HTR-8/SVneo (cell line): ENCODE measurements at places on chromosomes 3 and 15.

- no peak for DNase-seq
Measured at GRCh38 chr3:58539626-58540025, 2.6 kb upstream of the ACOX2 start.

GRCh38 chr3:25604107-25604805, 60.5 kb downstream of the TOP2B start:
- peak; percentile 46 for DNase-seq

DNA sequence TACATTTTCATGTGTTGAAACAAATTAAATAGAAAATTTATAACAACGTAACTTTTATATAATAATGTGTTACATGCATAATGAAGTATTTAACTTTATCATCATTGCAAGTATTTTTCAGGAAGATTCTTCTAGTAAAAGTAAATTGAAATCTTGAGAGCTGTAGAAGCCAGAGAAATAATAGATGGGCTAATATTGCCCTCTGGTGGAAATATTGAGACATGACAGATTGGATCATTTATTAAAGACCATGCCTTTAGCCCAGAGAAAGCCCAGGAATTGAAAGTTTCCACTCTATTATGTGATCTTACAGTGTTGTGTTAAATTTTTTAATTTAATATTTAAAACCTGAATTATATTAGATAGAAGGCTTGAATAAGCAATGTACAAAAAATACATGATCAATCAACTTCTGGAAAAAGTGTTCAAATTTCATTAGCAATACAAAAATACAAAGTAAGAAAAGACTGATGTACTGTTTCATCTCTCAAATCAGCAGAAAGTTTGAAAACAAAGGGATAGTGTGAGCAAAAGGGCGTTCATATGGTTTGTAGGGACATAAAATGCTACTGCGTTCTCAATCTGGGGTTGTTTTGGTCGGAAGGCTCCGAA, 52.7 kb upstream of the SPTSSB start:
- DNase-seq: peak; percentile 48

DNA sequence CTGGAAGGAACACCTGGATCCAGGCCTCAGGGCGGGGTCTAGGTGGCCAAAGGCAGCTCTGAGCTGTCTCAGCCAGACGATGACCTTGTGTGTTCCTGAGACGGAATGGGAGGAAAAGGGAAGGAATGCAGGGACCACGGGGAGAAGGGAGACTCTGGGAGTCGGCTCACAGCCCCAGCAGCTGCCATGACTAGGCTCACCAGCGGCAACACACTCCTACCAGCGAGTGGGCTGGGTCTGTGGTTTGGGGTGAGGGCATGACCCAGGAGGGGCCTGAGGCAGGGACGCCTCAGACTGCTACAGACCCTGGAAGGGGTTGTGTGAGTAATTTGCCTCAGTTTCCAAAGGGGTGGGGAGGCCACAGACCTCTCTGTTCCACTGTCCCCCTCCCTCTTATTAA, 19.8 kb downstream of the IQSEC1 start:
- no peak for DNase-seq

GRCh38 chr3:51371943-51372557, 13.0 kb upstream of the MANF start:
- no peak for DNase-seq

DNA sequence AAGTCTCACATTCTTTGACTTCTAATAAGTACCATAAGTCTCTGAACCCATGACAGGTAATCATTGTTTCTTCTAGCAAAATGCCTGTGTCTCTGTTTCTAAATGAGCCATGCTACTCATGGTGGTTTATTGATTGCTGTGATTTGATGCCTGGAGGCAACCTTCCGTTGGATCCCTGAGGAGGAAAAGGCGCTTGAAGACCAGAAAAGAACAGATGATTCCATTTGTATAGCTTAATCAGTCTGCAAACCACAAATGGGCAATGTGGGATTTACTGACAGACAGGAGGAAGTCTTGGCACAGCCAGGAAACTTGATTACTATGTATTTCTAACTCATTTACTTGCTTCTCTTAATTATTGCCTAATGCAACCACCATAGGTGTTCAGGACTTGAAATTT, 103.1 kb upstream of the MRPL3 start:
- DNase-seq: no peak

DNA sequence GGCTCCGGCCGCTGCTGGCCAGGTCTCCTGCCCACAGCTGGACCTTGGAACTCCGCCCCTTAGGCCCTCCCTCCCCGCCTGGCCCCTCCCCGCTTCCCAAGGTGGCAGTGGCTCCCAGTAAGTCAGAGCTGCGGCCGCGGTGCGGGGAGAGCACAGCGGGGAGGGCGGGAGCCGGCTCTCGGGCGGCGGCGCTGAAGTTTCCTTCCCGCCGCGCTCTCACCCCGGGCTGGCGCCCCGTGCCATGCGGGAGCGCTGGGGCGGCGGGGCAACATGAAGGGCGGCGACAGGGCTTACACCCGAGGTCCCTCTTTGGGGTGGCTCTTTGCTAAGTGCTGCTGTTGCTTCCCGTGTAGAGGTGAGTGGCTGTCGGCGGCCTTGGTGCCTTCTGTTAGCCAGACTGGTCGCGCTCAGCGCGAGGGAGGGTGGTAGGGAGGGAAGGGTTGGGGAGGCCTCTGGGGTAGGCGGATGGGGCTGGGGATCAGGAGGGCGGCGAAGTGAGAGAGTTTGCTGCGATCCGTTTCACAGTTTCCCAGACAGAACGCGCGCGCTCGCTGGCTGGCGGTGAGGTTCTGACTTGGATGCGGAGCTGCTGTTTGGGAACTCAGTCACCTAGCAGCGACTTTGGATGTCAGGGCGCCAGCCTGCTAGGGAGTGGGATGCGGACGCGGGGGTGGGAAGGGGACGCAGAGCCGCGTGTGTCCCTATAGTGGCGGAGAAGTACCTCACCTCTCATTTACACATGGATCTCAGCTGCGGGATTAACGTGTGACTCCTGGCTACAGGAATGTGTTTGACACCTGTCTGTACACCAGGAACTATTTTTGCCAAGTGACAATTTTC, 145.5 kb upstream of the UMPS start:
- DNase-seq: peak; percentile 70

- DNase-seq: no peak
Measured at GRCh38 chr15:85430406-85431204, 50.2 kb downstream of the AKAP13 start.

DNA sequence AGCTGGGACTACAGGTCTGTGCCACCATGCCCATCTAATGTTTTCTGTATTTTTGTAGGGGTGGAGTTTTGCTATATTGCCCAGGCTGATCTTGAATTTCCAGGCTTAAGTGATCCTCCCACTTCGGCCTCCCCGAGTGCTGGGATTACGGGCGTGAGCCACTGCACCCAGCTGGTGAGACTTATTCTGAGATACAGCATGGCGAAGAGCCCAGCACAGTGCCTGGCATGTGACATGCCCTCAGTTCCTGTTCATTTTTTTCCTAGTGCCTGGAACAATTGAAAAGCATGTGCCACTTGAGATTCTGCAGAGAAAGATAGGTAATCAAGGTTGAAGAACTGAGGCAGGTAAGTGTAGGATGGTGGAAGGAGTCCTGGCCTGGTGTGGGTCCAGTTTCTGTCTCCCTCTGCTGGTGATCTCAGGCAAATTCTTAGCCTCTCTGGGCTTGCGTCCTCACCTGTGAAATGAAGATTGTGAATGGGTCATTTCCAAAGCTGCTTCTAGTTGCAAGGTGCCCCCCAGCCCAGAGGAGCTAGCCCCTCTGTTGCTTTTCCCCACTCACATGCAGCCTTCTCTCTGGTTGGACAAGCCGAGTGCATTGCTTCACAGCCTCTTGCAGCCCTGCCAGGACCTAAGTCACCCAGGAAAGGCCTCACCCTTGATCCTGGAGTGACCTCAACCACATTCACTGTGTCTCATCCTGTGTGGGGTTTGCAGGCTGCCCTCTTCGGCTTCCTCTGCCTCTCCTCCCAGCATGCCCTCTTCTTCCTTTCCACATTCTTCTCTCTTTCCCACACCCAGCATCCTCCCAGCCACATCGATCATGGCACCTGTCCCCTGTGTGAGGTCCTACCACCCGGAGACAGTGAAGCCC, 4.3 kb upstream of the RHCG start:
- DNase-seq: no peak

DNA sequence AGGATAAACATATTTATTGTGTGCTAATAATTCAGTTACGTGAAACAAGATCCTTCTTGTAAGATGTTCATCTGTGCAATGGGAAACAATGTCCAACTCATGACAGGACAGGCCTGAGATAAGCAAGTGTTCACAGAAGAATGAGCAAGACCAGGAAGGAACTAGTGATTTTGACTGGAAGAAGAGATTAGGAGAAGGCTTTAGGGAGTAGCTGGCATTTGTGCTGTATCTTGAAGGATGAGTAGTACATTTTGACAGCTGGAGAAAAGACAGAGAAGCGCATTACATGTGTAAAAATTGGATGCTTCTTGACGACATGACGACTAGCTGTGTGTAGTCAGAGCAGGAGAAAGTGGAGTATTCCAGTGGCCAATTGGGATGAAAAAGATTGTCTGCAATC, 48.4 kb downstream of the GBE1 start:
- no peak for DNase-seq

DNA sequence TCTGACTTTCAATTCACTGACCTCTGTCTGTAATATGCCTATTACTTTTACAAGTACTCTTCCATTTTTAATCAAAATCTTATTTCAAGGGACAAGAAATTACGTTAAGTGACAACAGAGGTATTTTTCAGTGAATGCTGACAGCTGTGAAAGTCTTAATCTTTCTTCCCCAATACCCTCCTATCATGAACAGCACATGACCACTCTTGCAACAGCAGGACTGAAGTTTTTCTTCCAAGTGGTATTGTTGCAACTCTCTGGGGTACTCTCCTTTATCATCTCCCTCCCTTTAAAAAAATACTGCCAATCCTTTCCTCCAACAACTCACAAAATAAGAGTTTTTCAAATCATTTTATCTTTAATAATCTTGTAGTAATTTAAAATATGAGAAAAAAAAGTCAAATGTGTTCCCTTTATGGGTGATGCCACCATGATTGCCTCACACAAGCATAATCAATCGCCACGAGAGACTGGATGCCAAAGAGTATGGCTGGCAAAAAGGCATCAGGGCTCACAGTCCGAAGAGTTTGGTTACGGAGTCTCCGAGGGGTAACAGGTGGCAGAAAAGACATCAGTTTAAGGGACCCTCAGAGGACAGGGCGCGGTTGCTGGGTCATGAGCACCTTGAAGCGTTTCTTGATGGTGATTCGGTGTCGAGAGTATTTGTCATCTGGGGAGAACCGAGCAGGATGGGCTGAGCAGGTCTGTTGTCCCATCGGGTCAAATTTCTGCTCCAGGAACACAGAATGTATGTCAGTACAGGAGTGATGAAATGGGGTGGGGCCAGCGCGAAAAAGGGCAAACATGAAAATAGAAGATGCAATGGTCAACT, 1.3 kb downstream of the NOP10 start:
- no peak for DNase-seq

- no peak for DNase-seq
Measured at GRCh38 chr3:159319156-159319555, 517.3 kb downstream of the MFSD1 start.

DNA sequence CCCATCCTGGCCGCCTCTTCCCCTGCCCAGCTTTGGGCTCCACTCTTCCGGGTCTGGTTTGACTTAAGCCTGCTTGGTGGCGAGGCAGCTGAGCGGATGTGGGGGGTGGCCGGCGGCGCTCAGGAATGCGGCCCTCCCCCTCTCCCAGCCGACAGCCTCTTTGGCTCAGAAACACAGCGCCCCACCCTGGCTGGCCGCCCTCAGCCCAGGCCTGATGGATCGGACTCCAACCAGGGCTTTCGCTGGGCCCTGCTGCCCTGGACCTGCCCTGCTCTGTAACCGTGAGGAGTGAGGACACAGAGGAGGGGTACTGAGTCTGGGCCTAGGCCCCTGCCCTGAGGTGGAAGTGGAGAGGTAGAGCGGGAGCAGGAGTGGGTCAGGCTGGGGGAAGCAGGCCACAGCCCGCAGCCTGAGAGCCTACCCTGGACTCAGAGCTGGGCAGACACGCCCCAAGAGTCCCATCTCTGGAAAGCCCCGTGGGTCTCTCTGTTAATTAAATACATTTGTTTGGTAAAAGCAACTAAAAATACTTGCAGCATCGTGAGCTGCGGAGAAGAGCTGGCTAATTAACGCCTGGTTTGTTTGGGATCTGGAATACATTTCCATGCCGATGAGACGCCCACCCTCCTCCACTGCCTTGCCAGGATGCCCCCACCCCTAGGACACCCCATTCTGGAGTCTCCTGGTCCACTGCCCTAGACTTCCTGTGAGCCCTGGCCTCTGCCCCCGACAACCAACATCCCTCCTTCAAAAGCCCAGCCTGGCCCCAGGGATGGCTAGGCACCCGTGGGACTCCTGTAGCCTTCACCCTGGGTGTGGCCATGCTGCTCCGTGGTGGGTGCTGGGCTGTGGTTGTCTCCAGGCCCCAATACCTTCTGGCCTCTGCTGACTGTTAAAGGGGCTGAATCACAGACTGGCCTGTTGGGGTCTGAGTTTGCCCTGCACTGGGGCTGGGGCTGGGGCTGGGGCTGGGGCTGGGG, 19.6 kb downstream of the PLXNA1 start:
- peak; percentile 88 for DNase-seq

DNA sequence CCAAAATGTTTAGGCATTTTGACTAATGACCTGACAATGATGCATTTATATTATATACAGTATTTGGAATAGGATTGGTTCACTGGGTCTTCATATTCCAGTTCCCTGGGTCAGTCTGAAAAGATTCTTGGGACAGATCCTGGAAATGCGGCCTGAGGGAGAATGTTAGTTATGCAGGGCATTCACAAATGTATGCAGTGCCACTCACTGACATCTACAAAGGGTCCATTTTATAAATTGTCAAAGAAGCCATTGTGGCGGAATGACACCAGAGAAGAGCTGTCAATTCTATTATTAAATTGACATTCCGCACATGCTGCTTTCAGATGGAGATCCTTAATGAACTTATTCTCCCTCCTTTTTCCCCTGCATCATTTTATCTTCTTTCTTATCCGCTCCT, 176.6 kb downstream of the VGLL3 start:
- DNase-seq: no peak

DNA sequence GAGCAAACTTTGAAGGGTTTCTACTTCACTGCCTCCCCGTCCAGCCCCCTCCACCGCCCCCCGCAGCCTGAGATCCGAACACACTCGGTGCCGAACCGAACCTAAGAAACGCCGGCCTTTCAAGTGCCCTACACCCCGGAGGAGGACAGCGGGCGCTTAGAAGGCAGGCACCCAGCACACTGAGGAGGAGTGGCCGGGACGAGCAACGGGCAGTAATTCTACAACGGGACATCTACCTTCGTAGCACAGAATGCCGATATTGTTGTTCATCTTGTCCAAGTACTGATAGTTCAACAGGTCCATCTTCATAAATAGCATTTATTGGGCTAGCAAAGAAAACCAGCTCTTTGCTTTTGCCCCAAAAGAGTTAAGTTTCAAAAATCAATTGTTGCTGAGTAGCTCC, 513 bp downstream of the VGLL4 start:
- peak; percentile 30 for DNase-seq

- no peak for DNase-seq
Measured at GRCh38 chr3:13107661-13108060, 34.4 kb upstream of the IQSEC1 start.

GRCh38 chr15:76206325-76206976, 104.8 kb downstream of the ETFA start:
- no peak for DNase-seq
